ENCODE measurements at places on chromosomes 12 and 14.

DNA sequence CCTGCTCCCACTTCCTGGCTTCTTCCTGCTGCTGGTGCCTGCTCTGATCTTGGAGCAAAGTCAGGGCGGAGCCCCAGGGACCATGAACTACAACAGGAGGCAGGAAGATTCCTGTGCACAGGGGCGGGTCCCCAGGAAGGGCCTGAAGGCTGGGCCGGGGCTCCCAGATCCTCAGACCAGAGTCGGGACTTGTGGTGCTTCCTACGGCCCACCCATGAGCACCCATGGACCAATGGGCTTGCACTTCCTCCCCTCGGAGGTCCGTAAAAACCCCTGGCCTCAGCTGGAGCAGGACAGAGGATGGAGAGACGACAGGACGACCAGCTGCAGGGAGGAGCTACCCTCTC lies 1287.1 kb downstream of the TMEM121 start:
- DNase-seq = no peak

DNA sequence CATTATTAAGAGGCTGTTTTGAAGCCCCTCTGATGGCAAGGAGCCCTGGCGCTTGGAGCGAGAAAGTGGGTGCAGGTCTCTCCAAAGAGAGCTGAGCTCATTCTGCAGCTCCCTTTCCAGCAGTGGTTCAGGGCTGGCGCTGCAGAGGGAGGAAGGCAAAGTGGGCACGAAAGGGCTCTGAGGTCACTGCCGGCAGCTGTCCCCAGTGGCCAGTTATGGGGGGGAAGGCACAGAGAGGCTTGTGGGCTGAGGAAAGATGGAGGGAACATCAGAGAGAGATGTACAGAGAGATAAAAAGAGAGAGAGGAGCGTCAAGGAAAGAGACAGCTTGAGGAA lies 75.2 kb upstream of the TBX5 start:
- no peak for DNase-seq

DNA sequence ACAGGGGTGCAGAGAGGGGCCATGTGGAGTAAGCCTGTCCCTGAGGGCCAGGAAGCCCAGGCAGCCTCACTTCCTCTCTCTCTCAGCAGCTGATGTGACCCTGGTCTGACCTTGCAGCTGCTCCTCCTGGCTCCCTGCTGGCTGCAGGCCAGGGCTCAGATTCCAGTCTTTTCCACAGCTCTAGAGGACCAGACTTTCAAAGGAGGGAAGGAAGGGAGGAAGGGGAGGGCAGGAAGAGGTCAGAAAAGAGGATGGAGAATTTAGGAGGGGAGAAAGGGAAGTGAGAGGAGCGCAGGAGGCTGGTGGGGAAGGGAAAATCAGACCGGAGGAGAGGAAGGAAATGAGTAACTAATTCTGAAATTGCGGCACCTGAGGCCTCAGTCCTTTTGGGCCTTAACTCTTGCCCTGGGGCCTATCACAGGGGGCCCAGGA lies 40.9 kb upstream of the VASH1 start:
- DNase-seq = peak; percentile 46

DNA sequence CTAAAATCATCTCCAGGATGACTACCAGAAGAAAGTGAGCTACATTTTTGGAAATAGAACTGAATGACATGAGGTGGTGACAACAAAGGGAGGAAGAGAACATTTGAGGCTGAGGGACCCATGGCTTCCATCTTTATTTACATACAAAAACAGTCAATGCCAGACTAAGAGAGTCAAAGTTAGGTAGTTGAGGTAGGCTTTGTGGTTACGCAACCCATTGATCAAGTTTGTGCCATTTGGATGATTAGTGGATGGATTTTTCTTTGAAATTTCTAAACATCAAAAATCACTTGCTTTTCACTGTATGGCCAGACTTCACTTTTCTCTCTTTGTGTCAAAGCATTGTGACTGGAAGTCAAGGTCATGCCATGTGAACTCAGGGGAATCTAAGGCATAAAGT lies 22.9 kb downstream of the ASCL1 start:
- DNase-seq = no peak

DNA sequence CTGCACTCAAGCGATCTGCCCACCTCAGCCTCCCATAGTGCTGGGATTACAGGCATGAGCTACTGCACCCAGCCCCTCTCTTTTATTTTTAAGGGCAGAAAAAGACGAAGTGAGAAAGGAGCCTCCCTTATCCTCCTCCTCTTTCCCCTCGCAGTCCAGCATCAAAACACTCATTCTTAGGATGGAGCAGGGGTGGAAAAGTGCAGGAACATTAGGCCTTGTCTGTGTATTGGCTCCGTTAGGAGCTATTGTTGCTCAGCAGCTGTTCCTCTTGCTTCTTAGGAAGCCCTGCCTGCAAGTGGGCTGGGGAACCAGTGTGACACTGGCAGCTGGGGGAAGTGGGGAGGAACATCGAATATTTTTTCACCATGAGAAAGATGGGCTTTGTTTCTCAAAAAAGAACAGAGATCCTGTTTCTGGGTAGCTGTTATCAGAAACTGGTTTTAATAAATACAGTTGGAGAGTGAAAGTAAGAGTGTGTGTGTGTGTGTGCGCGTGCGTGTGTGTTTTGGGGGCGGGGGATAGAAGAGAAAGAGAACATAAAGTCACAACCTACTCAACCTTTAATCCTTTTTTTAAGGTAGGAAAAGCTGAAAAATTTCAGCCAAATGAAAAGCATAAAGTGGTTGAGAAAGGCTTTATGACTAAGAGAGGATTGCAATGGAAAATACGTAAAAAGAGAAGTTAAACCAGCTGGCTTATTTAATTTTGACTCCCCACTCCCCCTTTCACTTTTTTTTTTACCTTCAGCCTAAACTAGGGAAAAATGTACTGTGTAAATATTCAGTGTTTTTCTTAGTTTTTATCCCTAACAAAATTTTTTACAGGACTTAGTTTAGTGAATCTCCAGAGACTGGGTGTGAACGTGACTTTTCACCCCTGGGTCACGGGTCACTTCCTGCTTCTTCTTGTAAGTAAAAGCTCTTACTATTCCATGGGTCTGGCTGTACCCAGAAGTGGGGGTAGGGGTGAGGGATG lies 197.2 kb upstream of the PLEKHG7 start:
- DNase-seq = peak; percentile 73

- no peak for DNase-seq
These were observed 206.1 kb downstream of the DAD1 start for GRCh38 chr14:22382955-22383354.
